Placental pericyte (primary cell): ENCODE measurements at places on chromosomes 1 and 21. TPM values are rescaled to one million over a fixed set of nuclear protein-coding genes. Genes with fewer than 3 reads are reported as not detected.

The CORT gene
- total RNA-seq: 0.29 TPM in 1 of 2 replicates, not detected in the other

The CLIC6 gene
- under 0.01 TPM in 1 of 2 replicates, not detected in the other for total RNA-seq

The OR2T5 gene
- total RNA-seq: not detected in 2 replicates

The PDC gene
- total RNA-seq: 0.29 TPM in 1 of 2 replicates, not detected in the other

The ACTA1 gene
- not detected in 2 replicates for total RNA-seq

The OR2T8 gene
- total RNA-seq: 0.22 TPM in 1 of 2 replicates, not detected in the other

The PRDM15 gene
- 4.6 and 7.2 TPM in 2 replicates for total RNA-seq

The CLCNKB gene
- 0.22 TPM in 1 of 2 replicates, not detected in the other for total RNA-seq

The DNALI1 gene
- total RNA-seq: 4.7 and 6.3 TPM in 2 replicates

The SMIM34 gene
- not detected in 2 replicates for total RNA-seq

The UBASH3A gene
- total RNA-seq: not detected in 2 replicates

The ECM1 gene
- total RNA-seq: 16.2 and 34.5 TPM in 2 replicates

The NFASC gene
- total RNA-seq: under 0.01 and 1.4 TPM in 2 replicates

The FCRL6 gene
- total RNA-seq: not detected in 2 replicates

The ARHGEF16 gene
- 0.44 and 0.57 TPM in 2 replicates for total RNA-seq

The LIN28A gene
- not detected in 2 replicates for total RNA-seq
